ACHN (cell line): ENCODE measurements at places on chromosomes 1 and 21.
A peak's percentile ranks its signal among the peaks of the same experiment; 100 is the strongest.

- DNase-seq: no peak
Observed at GRCh38 chr1:21337454-21337927, 47.2 kb upstream of the ECE1 start.

DNA sequence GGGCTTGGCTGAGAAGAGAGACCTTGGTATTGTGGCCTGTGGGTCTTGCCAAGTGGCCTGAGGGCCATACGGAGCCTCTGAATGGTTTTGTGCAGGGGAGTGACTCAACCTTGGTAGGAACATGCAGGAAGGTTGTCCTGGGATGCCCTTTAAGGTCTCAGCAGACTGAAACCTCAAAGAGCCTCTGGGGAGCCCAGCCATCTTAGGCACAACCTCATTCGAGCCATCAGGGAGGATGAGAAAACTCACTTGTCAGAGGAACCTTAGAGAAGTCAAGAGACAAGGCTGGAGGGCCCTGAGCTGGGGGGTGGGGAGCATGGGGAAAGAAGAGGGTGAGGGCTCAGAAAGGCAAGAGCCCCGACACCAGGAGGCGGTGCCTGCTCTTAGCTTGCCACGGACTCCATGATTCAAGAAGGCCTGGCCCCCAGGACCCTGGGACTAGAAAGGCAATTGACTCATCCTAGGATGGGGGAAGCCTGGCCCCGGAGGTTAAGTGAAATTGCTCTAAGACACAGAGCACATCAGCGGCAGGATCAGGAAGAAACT lies 13.0 kb downstream of the IFI6 start:
- DNase-seq: no peak

DNA sequence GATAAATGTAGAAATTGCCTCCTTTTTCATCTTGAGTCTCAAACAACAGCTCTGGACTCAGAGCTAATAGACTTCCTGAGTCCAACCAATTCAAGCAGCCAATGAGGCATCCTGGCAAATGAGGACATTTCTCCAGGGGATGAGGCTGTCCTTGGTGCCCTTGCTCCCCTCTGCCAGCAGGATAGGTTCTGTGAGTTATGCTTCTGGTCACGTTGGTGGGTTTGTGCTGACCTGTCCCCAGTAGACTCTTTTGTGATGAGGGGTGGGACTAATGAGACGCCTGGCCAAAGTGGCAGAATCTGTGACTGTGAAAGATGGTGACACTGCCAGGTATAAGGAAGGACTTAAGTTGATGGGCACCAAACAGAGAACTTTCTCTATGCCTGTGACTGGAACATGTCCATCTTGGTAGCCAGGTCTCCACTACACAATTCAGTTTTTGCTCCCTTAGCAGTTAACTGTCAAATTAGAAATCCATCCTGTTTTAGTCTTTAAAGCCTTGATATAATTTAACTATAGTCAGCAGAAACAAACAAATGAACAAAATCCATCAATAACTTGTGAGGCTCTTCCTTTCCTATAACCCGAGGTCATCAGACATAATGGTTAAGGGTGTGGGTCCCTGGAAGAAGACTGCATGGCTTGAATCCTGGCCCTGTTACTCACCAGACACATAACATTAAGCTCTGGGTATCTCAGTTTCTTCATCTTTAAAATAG lies 35.7 kb upstream of the THEM4 start:
- DNase-seq: no peak

GRCh38 chr1:232547938-232548484 lies 81.9 kb downstream of the SIPA1L2 start:
- no peak for DNase-seq

DNA sequence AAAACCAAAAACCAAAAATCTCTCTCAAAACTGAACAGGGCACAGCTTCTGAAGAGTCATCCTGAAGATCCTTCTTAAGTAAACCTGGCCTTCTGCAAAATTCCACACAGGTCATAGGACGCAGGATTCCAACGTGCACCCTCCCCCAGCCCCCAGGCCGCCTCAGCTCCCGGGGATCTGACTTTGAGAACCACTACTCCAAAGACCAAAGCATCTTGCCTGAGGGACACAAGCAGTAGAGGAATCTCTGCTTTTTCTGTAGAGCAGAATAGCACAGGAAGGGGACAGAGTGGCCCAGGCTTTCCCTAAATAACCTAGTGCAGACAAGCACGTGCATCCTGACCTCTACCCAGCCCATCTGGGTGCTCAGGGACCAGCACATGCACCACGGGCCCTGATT lies 104.8 kb upstream of the VAMP3 start:
- DNase-seq: no peak

- DNase-seq: peak; percentile 22
Observed at GRCh38 chr1:105137543-105138457, 1388.1 kb downstream of the AMY1C start.

GRCh38 chr1:23611601-23612327 lies 52.5 kb upstream of the ID3 start:
- DNase-seq: no peak

GRCh38 chr21:39867198-39867650 lies at the start of gene PCP4:
TSS of gene PCP4 (plus strand) at chr21:39867438. CDS start at chr21:39867502, 64 bp downstream.
- peak; percentile 33 for DNase-seq

DNA sequence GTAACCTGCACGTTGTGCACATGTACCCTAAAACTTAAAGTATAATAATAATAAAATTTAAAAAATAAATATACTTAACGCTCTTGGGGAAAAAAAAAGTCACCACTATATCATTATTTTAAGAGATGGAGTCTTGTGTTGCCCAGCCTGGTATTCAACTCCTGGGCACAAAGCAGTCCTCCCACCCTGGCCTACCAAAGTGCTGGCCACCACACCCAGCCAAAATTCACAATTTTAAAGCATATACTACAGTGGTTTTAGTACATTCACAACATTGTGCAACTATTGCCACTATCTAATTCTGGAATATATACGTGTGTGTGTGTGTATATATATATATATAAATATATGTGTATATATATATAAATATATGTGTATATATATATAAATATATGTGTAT lies 5.9 kb downstream of the HMGN2 start:
- no peak for DNase-seq

DNA sequence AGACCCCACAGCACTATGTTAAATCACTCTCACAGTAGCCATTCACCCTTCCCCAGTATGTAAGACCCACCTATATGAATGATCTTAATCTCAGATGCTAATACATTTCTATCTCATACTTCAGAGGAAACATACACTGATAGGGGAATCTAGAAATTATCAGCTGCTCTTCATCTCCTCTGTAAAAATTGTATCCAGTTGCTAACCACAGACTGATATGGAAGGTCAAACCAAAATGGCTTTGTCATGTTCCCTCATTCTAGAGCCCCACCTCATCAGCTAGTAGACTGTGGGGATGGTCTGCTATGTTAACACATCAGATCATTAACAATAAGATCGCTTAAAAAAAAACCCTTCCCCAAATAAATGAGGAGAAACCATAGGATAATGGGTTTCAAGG lies 71.7 kb downstream of the UBR4 start:
- DNase-seq: no peak

- no peak for DNase-seq
Observed at GRCh38 chr1:6257541-6258069, 3.3 kb downstream of the GPR153 start.

- DNase-seq: no peak
Observed at GRCh38 chr1:169999761-170000160, 74.7 kb downstream of the KIFAP3 start.

- no peak for DNase-seq
Observed at GRCh38 chr1:227890451-227891222, 57.1 kb downstream of the WNT9A start.

GRCh38 chr1:1068517-1069055 lies 5.5 kb downstream of the RNF223 start:
- DNase-seq: peak; percentile 48

DNA sequence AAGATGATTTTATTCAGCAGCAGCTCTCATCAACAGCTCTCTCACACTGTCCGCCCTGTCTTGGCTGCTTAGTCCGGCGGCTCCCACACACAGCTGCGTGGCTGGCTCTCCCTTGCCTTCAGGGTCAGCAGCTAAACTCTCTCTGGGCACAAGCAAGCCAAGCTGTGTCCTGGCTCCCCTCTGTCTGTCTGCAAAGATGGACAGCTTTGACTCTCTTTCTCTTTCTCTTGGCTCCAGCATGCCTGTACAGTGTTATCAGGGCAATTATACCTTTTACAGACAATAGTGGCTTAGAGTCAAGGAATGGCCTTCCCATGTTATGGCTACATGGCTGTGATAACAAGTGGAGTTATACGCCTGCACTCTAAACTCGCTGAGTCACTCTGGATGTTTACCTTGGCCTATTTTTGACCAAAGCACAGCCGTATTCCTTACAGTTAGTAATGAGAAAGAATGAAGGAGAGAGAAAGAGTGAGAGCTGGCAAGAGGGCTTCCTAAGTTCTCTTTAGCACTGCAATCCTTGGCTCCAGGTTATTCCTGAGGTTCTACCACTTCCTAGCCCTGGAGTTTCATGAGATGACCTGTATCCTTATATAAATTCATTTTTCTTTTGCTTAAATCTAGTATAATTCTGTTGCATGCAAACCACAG lies 59.9 kb upstream of the ZSWIM5 start:
- no peak for DNase-seq

DNA sequence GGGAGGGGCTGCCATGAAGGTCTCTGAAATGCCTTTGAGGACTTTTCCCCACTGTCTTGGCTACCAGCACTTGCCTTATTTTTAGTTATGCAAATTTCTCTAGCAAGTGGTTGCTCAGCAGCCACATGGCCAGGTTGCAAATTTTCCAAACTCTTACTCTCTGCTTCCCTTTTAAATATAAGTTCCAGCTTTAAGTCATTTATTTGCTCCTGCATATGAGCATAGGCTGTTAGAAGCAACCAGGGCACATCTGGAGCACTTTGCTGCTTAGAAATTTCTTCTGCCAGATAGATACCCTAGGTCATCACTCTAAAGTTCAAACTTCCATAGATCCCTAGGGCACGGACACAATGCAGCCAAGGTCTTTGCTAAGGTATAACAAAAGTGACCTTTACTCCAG lies 44.8 kb downstream of the DDAH1 start:
- DNase-seq: no peak

DNA sequence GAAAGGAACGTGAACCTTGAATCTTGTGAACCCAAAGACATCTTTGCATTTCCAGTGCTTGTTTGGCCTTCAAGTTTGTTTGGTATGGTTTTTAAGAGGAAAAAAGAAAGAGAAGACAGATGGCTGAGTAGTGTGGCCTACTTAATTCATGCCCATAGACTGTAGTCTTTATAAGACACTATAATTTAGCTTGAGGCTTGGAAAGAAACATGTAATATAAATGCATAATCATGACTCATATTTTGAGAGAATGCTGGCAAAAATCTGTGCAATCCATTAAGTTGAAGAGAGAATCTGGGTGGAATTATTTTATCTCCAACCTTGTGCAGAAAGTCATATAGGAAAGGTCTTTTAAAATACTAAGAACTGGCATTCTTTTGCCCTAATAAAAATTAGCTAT lies 179.3 kb downstream of the SIPA1L2 start:
- no peak for DNase-seq

DNA sequence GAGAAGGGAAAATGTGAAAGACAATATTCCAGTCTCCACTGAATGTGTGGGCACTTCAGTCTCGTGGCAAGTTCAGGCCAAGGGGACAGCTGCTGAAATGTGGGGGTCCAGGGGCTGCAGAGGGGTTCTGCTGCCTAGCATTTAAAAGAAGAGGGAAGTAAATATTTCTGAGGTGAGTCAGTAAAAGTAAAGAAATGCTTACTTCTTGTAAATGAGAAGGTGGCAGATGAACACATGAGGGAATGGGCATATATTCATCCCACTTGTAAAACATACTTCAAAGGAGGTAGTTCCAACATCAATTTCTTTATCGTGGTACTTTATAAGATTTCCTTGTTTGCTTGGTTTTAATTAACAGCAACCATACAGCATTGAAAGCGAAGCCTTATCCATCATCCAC lies 63.1 kb upstream of the HIVEP3 start:
- no peak for DNase-seq

- DNase-seq: no peak
Observed at GRCh38 chr21:41636636-41637630, 129.0 kb upstream of the TMPRSS2 start.

DNA sequence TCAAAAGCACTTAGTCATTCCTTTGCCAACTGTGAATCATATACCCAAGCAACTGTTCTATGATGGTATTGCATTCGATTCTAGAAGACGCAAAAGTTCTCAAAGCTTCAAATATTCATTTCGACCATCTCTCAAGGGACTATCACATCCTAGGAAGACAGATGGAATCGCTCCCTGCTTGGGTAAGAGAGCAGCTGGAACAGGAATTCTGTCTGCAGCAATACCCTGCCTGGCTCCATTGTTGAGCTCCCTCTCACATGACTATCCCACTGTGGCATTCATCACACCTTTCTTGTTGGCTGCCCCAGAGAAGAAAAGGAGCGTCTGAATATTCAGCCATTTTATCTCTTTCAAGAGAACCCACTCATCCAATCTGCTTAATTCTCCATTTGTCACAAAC lies 397.7 kb downstream of the NTNG1 start:
- DNase-seq: no peak

- DNase-seq: no peak
Observed at GRCh38 chr1:186628910-186629309, 51.3 kb downstream of the PTGS2 start.

DNA sequence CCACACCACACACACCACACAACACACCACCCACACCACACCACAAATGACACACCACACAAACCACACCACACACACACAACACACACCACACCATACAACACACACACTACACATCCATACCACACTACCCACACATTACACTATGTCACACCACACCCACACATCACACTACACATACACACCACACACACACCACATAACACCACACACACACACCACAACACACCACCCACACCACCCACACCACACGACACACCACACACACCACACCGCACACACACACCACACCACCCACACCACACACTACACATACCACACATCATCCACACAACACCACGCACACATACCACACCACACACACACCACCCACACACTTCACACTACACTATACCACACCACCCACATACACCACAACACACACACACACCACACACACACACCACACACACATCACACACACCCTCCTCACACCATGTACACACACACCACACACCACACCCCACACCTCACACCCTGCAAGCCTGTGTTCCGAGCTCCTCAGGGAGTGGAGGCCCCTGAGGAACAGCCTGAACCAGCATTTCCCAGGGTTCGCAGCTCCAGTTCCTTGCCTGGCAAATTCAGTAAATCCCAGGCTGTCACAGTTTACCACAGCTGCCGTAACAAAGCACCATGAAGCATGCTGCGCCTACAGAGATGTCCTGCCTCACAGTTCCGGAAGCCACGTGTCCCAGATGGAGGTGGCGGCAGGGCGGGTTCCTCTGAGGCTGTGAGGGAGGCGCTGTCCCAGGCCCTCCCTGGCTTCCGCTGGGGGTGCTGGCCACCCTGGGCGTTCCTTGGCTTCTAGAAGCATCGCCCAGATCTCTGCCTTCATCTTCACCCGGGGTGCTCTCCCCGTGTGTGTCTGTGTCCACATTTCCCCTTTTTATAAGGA lies 69.8 kb upstream of the ATP5PO start:
- DNase-seq: no peak

GRCh38 chr1:32773764-32774463 lies 43.2 kb downstream of the YARS1 start:
- no peak for DNase-seq
